ENCODE measurements at places on chromosomes 1 and 21.
A peak's percentile ranks its signal among the peaks of the same experiment; 100 is the strongest.

GRCh38 chr1:193234530-193234929 is 48.1 kb upstream of the B3GALT2 start:
- no peak for DNase-seq

DNA sequence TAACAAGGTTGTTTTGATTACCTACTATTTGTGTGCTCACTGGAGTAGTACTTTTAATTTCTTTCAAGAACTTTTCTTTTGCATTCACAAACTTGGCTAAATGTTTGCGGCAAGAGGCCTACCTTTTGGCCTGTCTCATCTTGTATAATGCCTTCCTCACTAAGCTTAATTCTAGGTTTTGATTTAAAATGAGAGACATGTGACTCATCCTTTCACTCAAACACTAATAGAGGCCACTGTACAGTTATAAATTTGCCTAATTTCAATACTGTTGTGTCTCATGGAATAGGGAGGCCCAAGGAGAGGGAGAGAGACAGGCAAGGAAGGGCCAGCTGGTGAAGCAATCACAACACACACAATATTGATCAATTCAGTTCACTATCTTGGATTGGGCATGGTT is 66.1 kb downstream of the ZNF644 start:
- no peak for DNase-seq

DNA sequence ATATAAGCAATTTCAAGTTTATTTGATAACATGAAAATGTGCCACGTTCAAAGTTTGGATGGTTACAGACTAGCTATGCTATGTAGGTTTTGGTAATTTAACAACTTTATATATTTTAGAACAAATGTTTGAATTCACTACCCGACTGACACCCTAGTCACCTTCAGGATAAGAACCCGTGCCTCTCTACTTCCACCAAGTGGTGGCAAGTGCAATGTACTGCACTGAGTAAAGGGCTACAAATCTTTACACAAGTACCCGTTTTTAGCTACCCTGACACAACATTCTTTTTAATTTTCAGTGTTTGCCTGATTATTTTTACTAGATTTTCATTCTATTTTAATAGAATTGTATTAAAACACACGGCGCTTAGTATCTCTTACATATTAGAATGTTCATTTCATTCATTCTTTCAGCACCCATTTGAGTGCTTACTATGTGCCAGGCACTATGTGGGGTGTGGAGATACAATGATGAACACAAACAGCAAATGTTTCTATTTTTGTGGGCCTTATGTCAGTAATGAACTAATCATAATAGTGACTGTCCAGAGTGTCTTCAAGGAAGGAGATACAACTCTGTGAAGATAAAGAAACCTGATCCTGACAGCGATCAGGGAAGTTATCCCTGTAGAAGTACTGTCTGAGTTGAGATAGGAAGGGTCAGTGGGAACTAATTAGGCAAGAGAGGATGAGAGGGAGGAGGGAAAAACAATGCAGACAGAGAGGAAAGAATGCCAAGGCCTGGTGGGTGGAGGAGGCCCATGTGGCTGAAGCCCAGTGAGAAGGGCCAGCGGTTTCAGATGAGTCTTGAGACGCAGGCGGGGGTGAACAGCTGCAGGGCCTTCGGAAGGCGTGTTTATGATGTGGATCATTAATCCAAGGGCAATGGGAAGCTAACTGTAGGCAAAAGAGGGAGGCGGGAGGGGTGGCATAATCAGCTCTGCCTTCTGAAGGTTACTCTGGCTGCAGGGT is 3.8 kb downstream of the LCA5L start:
- no peak for DNase-seq

DNA sequence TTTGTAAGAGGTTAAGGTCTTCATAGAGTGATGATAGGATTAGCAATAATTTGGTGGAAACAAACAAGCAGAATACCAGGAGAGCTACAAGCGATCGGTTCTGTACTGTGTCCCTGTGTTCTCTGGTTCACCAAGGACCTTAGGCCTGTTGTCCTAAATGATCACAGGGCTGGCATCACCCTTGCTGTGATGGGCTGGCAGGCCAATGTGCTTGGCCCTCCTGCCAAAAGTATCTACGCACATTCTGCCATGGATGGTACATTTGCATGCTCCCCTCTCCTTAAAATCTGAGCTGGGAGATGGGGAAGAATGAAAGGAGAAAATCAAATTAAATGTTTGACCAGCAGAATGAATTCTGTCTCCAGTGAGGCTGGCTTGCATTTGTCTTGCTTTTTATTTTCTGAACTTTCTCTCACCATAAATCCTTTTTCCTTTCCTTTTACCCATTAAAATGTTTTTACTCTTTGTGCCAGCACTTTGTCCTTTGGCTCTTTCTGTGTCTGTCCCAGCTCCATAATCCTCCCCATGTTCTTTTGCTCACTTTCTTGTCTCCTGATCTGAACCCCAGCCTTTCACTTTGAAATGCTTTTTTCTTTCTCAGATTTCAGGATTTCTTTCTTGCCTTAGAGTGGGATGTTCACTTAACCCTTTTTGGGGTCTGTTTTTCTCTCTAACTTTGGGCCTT is 51.7 kb downstream of the PBX1 start:
- no peak for DNase-seq

DNA sequence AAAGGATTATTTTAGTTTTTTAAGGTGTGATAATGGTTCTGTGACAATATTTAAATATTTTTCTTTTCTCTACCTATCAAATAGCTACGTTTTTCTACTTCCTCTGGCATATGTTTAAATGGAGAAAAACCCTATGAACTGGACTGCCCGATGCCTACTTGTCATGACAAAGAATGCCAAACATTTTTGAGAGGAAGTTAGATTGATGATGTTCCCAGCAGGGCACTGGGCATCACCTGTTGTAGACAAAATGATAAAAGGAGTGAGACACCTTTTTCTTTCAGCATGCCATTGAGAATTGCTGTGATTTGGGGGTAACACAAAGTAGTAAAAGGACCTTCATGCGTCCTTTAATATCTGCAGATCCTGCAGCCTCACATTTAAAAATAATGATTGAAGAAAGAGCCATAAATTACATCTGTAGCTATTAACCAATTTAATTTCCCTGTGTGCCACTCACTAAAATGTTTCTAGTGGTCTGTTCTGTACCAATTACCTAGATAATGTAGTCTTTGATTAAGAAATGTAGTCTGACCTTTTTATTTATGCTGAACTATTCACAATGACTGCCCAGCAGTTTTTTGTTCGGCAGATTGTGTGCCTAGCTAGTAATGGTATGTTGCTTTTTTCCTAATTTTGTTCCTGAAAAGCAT is 47.6 kb downstream of the RPL5 start:
- DNase-seq, result no peak

GRCh38 chr1:245148069-245148468 is 6.7 kb upstream of the KIF26B start:
- no peak for DNase-seq

GRCh38 chr1:41500781-41501518 is 16.5 kb upstream of the EDN2 start:
- DNase-seq, result no peak

GRCh38 chr21:25391777-25392176 is 215.5 kb downstream of the MRPL39 start:
- no peak for DNase-seq

DNA sequence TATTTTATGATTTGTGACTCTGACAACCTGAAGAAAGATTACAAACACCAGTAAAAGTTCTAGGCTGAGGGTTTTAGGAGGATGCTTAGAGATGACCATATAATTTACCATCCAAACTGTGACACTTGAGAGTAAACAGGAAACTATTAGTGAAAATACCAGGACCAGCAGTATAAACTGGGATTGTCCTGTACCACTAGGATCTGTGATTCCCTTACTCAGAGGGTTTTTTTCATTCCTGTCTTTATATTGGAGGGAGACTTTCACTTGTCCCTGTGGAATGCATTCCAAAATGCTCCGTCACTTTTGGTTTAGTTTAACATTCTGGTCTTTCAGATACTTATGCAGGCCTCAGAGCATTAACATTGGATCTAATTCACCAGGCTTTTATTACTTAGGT is 482.9 kb downstream of the PTBP2 start:
- DNase-seq, result no peak

DNA sequence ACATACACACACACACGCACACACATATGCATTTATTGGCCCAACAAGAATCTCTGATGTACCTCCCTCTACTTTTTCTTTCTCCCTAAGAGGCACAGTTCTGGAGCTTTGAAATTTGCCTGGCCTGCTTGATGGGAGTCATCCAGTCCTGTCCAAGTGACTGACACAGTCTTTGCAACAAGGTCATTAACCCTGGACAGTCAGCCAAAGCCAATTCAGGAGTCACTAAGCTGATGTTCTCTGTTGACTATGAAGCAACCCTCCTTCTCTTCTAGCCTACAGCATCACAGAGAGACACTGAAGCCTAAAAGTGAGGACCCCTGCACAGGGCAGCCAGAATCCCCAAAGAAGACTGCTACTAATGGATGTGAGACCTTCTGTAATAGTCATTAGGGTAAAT is 123.1 kb downstream of the HHIPL2 start:
- DNase-seq, result peak; percentile 26

DNA sequence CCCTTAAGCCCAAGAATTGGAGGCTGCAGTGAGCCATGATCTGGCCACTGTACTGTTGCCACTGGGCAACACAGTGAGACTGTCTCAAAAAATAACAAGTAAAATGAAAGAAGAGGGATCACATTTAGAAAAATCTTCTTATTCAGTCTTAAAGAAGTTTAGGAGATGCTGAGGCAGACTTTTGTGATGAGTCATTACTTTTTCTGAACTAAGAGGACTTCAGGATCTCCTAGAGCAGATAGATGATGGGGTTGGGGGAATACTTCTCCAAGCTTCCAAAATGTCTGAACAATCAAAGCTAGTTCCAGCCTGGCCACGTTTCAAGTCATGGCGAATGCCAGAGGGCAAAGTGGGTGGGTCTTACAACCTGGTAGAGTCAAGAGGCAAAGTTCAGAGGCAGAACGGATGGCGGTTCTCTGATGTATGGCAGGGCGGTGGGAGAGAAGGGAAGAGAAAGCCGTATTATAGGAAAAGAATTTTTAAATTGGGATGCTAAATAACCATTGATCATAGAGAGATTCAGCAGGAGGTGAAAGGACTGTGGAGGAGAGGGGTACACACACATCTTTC is 2.1 kb upstream of the CIART start:
- no peak for DNase-seq

DNA sequence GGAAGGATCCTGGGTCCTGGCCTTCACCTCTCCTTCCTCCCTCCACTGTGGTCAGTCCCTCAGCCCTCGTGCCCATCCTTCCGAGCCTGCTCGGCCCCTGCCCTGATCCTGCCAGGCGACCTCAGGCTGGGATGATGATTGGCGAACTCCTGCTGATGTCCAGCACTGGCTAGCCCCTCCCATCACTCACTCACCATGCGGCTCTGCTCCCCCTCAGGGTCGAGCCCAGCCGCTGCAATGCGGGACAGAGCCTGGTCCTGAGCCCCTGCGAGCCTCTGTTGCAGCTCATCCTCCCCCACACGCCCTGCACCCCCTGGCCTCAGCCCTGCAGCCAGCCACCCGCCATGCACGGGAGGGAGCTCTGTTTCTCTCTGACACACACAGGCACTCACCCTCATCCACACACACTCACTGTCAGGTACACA is 100.2 kb downstream of the DMRTB1 start:
- peak; percentile 4 for DNase-seq

GRCh38 chr1:41902159-41902577 is 16.6 kb downstream of the HIVEP3 start:
- DNase-seq, result no peak

- no peak for DNase-seq
These were observed 2.5 kb downstream of the ERVH48-1 start for GRCh38 chr21:42922918-42923317.

- peak; percentile 61 for DNase-seq
These were observed 52.4 kb upstream of the GPR157 start for GRCh38 chr1:9181176-9181906.

GRCh38 chr1:9050803-9051202 is 18.6 kb downstream of the SLC2A5 start:
- no peak for DNase-seq

DNA sequence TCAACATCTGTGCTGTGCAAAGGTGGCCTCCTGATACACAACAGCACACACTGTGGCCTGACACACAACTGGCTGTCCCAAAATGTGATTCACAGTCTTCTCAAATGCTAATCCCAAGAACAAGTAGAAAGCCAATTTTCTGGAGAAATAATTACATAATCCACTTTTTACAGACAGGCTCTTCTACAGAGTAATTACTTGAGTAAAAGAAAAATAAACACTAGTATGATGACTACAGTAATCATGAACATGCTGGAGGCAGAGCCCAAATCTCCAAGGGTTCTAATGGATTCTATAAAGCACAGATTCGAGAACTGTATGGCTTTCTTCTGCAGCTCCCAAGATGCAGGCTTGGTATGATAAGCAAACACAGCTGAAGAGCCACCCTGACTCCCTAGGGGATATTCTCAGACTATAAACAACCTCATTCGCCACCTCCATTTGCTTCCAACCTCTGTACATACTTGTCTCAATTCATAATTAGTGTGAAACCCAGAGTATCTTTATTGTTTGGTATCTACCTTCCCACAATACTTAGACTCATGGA is 81.9 kb downstream of the SIPA1L2 start:
- DNase-seq, result no peak

GRCh38 chr1:18489417-18490143 is 8.8 kb downstream of the KLHDC7A start:
- no peak for DNase-seq

DNA sequence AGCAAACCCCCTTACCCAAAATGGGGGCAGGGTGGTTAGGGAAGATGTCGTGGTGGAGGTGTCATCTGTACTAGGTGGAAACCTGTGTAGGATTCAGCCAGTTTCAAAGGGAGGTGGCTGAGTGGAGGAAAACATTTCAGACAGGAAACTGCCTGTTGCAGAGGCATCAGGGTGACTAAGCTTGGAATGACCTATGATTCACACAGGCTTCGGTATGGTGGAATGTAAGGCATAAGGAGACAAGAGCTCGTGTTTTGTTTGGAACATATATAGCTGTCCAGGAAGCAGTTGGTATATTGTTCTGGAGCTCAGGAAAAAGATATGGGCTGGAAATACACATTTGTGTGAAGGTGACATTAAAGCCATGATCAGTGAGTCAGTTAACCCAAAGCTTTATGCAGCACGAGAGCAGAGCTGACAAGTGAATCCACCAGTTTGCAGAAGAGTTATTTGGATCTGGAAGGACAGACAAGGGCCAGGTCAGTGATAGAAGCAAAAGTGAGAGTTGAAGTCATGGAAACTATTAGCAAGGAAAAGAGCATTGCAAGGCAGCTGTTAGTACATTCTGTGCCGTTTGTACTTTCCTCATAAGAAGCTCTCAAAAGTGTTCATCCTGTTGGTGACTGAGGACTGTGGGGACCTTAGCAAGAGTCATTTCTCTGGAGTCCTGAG is 12.2 kb downstream of the UTP25 start:
- DNase-seq, result no peak
